ENCODE measurements at places on chromosomes 7 and 10.

GRCh38 chr7:23024454-23024853, 10.5 kb upstream of the HYCC1 start:
- DNase-seq: no peak

GRCh38 chr7:101820703-101821102, 3.3 kb downstream of the CUX1 start:
- no peak for DNase-seq

GRCh38 chr7:69953136-69954067, 355.1 kb downstream of the AUTS2 start:
- DNase-seq: no peak

GRCh38 chr7:41093141-41093540, 609.7 kb downstream of the INHBA start:
- no peak for DNase-seq

- no peak for DNase-seq
Measured at GRCh38 chr7:23895666-23896096, 185.7 kb downstream of the STK31 start.

GRCh38 chr7:1024876-1025742, 19.2 kb upstream of the GPR146 start:
- no peak for DNase-seq

GRCh38 chr10:68103901-68104300, 5.4 kb upstream of the MYPN start:
- DNase-seq: no peak
